ENCODE measurements at places on chromosomes 11 and 22.

DNA sequence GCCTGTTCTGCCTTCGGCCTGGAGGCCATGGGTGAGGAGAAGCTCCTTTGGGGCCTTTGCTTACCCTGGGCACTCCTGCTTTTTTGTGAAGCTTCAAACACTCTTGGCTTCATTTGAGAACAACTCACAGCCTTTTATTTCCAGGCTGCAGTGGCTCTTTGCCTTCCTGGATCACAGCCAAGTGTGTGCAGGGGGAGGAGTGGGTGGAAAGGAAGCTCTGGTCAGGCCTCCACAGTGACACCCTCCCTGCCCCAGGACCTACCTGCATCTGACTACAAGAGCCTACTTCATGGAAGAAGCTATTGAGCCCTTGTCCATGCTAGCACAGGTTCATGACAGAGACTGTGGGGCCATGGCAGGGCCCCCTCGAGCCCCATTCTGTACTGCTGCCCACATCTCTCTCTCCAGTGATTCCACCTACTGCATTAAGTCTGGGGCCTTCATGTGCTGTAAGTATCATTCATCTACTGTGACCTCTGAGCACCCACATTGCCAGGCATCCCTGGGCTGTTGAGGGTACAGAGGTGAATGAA lies 52.3 kb downstream of the GAB4 start:
- no peak for DNase-seq

GRCh38 chr22:18057568-18058209 lies 20.1 kb upstream of the PEX26 start:
- DNase-seq = peak; percentile 82

- no peak for DNase-seq
Measured at GRCh38 chr22:24066260-24066659, 55.2 kb downstream of the CABIN1 start.

DNA sequence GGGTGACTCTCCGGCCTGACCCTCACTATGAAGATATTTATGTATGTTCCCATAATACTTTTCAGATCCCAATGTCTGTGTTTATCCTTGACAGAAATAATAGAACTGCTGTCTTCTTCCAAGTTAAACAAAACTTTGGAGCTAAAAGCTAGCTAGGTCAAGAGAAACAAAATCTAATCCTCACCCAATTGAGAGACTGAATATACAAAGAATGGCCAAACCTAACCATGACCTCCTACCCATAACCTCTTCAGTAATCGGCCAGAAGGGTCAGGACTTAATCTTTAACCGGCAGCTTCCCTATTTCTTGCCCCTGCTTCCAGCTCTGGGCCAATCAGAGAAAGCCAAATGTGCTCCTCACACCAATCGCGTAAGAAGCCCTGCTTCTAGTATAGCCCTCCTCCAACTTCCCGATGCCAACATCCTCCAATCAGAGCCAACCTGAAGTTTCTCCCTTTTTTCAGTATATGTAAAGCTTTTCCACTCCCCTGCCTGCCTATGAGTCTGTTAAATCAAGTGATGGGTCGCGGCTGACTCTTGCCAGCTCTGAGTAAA lies 1.7 kb upstream of the DDX6 start:
- peak; percentile 94 for DNase-seq

- no peak for DNase-seq
Measured at GRCh38 chr11:72326151-72326848, 82.3 kb upstream of the PHOX2A start.

GRCh38 chr11:77418155-77418970 lies 55.5 kb downstream of the PAK1 start:
- DNase-seq = no peak

Measured in GM12864 (cell line).